Stimulated activated naive CD4-positive, alpha-beta T cell treated with Interleukin-2 at 50 U/mL for 16 hours (primary cell): ENCODE measurements at places on chromosomes 3 and 15.

DNA sequence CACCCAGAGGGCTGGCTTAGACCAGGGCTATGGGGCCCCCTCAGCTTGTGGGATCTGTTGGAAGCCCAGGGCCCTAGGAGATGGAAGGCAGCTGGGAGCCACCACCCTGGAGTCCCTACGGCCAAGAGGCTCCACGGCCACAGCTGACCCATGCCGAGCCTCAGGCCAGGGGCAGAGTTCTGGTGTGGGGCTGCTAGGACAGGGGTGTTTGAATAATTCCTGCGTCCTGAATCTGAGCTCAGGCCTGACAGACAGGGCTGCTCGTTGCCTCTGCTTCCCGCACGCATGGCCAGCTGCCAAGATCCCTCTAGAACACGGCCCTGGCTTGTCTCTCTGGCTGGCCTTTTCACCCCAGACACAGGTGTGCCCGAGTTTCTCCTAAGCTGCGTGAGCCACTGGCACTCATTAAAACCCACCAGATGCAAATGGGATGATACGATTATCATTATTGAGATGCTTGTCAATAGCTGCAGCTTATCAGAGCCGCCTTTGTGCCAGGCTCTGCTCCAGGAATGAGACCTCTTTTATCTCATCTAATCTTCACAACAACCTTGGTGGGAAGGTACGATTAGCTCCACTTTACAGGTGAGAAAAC is 70.2 kb downstream of the EFCAB12 start:
- DNase-seq: no peak

DNA sequence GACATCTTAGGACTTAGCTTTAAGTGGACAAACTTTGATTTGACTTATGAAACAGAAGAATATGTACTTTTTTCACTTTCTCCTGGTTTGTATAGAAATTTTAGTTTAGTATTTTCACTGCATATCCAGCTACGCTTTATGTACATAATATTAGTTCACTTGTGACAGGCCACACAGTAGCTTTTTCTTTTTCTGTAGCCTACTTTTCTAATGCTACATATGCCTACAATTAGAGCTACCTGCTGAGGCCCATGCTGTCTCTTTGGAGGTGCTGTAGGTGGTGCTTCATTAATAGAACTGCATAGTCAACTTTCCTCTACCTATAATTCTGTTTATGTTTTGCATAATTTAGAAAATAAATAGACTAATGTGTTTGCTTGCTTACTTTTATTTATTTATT is 191.6 kb downstream of the NLGN1 start:
- no peak for DNase-seq

- no peak for DNase-seq
Measured at GRCh38 chr3:152206243-152206760, 62.4 kb upstream of the MBNL1 start.

DNA sequence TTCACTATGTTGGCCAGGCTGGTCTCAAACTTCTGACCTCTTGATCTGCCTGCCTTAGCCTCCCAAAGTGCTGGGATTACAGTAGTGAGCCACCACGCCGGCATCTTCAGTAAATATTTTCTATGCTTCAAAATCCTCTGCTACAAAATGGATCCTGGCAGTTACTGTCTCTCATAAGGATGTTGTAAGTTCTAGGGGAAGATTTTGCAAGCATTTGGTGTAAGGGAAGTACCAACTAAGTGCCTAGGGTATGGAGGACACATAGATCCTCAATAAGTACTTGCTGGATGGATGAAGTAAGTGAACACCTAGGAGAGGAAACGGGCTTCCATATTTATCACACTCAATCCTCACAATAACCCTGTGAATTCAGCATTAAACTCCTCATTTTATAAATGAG is 6.6 kb downstream of the TM4SF4 start:
- no peak for DNase-seq

DNA sequence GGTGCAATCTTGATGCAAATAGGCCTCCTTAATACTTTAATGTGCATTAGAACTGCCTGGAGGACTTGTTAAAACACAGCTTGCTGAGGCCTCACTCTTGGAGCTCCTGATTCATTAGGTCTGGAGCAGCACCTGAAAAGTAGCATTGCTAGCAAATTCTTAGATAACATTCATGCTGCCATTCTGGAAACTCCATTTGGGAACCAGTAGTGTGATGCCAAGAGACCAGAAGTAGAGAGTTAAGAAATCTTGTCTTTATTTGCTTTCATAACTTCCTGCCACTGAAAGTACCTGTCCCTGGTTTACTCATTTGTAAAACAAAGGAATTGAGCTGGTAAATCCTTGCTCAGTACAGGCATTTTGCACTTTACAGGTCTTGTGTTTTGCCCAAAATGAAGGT is 72.0 kb downstream of the RAP2B start:
- DNase-seq: no peak

DNA sequence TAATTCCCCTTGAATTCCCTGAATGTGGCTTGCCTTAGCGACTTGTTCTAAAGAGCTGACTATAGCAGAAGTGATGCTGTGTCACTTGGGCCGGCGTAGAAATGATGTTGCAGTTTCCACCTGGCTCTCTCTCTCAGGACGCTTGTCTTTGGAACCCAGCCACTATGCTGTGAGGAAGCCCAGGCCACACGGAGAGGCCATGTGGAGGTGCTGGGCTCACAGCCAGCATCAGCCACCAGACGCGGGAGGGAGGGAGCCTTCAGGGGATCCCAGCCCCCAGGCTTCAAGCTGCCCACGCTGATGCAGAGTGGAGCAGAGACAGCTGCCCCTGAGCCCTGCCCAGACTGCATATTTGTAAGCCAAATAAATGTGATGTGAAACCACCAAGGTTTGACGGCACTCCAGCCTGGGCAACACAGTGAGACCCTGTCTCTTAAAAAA is 18.6 kb downstream of the RNU5B-1 start:
- no peak for DNase-seq

GRCh38 chr3:150144191-150144708 is 173.6 kb upstream of the PFN2 start:
- DNase-seq: no peak

DNA sequence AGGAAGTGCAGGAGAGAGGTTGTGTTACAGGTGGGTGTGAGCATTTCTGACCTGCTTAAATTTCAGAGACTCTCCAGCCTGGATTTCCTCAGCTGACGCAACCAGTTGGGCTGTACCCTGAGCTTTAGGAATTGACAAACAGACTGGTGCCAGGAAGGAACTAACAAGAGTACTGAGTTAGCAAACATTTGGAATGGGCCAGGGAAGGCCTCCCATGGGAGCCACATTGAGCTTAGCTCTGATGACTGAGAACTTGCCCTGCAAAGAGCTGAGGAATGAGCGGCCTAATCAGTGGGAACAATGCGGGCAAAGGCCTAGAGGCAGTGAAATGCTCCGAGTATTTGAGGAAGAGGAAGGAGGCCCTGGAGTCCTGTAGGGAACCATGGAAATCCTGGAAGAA is 254.2 kb downstream of the FEZF2 start:
- DNase-seq: no peak

- DNase-seq: no peak
Measured at GRCh38 chr15:63348392-63348791, 33.3 kb downstream of the CA12 start.

GRCh38 chr3:127518456-127519081 is 72.0 kb downstream of the TPRA1 start:
- no peak for DNase-seq

DNA sequence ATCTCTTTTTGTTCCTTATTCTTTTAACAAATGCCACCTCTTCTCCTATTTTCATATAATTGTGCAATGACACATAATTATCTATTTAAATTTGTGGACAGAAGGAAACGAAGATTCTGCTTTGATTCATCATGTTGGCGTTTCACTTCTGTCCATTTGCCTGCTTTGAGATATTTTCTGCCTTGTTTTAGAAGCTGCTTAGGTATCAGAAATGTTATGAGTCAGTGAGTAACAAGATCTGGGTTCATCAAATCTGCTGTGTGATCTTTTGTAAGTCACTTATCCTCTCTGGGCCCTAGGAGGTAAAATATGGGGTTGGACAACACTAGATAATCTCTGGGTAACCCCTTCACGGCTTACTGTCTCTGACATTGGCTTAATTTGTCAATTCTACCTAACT is 7.3 kb upstream of the MINDY4B start:
- no peak for DNase-seq

GRCh38 chr15:77695961-77696582 is 63.4 kb upstream of the LINGO1 start:
- DNase-seq: no peak

- DNase-seq: peak; percentile 88
Measured at GRCh38 chr15:75455424-75455981, 4.0 kb upstream of the SIN3A start.

DNA sequence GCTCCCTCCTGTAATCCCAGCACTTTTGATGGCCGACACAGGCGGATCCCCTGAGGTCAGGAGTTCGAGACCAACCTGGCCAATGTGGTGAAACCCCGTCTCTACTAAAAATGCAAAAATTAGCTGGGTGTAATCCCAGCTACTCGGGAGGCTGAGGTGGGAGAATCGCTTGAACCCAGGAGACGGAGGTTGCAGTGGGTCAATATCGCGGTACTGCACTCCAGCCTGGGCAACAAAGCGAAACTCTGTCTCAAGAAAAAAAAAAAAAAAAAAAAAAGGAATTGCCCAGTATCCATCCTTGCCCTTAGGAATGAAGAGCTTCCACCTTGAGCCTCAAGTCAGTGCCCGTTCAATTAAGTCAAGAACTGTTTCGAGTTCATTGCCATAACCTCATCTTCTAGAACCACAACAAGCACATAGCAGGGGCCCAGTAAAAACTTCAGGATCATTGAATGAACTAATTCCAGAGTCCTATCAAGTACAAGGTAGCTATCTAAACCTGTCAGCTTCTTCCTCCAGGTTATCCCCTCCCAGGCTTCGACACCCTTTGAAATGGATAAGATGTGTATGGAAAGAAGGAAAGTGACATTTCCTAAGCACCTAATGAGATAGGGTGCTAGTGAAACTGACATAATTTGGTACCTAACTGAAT is 826 bp downstream of the DBR1 start:
- no peak for DNase-seq

DNA sequence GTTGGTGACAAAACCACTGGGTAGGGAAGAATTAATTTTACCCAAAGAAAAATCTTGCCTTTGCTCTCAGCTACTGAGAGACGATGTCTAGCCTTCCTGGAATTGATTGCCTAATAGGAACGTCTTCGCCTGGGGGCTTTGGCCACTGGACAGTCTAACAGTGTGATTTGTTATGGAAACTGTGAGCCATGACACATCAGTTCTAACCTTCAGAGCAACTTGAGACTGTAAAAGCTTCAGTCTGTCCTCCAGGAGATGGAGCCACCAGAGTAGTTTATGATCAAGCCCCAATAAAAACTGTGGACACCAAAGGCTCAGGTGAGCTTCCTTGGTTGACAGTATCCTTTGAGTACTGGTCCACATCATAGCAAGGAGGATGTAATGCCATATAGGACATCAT is 235.8 kb upstream of the TMCO5A start:
- no peak for DNase-seq

DNA sequence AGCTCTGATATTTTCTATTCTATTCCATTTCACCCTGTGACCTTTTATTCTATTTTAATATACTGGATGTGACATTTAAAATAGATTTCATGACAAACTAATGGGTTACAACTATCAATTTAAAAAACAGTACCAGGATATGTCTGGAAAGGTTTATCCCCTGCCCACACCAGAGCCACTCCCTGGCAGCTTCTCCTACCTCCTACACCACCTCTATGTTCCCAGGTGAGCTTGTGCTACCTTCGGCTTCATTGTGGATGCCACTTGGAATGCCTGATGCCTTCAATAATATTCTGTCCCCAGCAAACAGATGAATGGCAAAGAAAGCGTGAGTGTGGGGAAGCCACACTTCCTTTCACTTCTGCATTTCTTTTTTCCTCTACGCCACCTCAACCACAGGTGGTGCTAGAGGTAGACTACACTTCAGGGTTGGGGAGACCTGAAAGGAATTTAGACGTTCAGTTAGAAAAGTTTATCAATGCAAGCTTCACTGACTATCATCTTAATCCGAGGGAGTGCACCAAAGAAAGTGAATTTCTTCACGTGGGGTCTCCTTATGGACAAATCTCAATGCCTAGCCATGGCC is 213.0 kb downstream of the SSR3 start:
- no peak for DNase-seq

DNA sequence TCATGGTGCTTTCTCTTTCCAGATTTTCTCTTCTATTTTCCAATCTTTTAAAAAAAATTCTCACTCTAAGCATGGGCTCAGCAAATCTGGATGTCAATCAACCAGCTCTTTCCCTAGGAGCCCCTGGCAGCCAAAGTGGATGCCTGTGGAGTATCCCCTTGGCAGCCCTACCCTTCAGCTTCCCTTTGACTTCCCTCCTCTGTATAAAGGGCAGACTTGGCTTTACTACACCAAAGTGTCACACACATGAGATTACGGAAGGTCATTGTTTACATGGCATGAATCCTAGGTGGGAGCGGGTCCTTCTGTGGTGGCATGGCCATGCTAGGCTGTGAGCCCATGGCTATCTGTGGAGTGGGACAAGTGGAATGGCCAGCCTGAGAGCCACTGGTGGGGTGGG is 379.9 kb downstream of the GABRB3 start:
- no peak for DNase-seq

DNA sequence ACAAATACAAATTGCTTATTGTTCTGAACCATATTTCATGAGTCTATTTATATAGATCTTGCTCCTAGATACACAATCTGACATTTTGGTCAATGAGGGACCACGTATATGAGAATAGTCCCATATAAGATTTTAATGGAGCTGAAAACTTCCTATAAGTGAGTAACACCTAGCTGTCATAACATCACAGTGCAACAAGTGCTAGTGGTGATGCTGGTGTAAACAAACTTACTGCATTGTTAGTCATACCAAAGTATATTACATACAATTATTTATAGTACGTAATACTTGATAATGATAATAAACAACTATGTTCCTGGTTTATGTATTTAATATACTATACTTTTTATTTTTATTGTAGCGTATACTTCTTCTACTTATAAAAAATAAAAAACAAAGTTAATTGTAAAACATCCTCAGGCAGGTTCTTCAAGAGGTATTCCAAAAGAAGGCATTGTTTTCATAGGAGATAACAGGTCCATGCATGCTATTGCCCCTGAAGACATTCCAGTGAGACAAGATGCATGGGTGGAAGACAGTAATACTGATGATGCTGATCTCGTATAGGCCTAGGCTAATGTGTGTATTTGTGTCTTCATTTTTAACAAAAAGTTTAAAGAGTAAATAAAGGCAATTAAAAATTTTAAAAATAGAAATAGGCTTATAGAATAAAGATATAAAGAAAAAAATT is 46.8 kb upstream of the NAALADL2 start:
- no peak for DNase-seq

DNA sequence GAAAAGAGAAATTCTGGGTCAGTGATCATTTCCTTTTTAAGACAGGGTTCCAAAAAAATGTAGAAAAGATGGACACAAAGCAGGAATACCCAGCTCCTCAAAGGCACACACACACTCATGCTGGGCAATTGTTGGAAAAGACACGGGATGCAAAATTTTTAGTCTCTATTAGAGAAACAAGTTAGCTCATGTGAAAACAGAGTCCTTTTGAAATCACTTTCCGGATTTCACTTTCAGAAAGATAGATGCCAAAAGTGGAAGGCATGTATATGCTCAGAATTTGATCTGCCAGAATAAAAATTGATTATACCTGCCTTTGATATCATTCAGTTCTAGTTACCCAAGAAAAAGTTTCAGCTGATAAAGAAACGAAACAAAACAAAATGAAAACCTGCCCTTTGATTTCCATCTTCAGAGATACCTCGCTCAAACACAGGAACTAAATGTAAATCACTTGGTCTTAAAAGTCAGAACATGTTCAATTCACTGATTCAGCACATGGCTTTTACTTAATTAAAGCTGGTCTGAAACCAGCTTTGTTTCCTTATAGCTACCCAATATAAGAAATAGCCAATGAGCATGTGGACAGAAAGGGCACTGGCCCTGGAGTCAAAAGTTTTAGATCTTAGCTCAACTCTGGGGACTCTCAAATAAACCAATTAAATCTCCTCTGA is 52.8 kb downstream of the PLD1 start:
- DNase-seq: no peak
